ENCODE measurements at places on chromosomes 3 and 15.
A peak's percentile ranks its signal among the peaks of the same experiment; 100 is the strongest.

DNA sequence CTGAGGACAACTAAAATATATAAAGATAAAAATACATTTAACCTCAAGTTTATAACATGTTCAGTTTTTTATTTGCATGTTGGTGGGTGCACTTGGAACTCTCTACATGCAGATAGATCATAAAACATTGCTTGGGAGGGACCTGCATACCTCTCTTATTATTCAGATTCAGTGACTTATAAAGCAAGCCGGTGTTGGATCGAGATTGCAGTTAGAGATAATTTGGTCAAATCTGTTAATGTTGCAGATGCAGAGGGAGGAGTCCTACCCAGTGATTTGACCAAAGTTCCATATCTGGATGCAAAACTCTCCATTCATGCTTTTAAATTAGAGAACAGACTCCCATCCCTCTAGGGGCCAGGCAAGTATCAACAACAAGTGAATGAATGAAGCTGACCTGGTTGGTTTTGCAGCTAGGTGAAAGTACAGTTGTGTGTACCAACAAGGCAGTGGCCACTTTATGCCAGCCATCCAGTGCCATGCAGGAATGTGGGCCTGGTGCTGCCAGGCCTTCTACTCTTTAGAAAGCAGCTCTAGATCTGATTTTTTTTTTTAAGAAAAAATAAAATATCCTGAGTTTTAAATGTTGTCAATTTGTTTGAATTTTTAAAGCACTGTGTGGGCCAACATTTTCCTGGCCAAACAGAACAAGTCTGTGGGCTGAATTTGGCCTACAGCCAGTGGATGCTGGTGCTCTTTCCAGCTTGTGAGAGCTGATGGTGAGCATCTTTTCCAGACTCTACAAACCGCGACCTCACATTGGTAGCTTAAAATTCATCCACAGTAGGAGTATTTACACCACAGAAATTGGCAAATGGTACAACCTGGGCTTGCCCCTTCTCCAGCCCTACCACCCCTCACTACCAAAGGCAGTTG, 12.3 kb downstream of the CDIN1 start:
- no peak for DNase-seq

GRCh38 chr3:36964817-36965216, 20.0 kb upstream of the TRANK1 start:
- DNase-seq = no peak

- DNase-seq = no peak
These were observed 4.0 kb upstream of the SATB1 start for GRCh38 chr3:18428991-18429745.

DNA sequence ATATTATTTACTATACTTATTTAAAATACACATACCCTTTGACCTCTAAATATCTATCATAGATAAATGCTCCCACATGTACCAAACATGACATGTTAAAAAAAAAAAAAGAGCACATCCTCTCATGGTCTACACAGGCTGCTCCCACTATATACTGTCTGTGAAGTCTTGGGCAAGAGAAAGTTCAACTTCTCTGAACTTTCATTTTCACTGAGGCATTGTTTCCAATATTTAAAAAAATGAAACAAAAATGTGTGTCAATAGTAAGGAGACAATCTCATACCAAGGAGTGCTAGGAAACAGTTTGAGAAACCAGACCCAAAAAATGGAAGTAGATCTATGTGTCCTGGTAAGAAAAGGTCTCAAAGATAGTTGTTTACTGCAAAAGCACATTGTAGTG, 29.3 kb downstream of the SLC4A7 start:
- DNase-seq = no peak

- no peak for DNase-seq
These were observed 428.8 kb upstream of the C2CD4B start for GRCh38 chr15:62593681-62594399.

- peak; percentile 77 for DNase-seq
These were observed 8.4 kb downstream of the ITGB5 start for GRCh38 chr3:124878561-124879336.

- DNase-seq = no peak
These were observed 230.5 kb upstream of the PROK2 start for GRCh38 chr3:72015463-72015862.

Data from AG04449 (cell line).